ENCODE measurements at places on chromosomes 7 and 10.

- no peak for DNase-seq
These were observed 5.8 kb downstream of the UNCX start for GRCh38 chr7:1238450-1238882.

DNA sequence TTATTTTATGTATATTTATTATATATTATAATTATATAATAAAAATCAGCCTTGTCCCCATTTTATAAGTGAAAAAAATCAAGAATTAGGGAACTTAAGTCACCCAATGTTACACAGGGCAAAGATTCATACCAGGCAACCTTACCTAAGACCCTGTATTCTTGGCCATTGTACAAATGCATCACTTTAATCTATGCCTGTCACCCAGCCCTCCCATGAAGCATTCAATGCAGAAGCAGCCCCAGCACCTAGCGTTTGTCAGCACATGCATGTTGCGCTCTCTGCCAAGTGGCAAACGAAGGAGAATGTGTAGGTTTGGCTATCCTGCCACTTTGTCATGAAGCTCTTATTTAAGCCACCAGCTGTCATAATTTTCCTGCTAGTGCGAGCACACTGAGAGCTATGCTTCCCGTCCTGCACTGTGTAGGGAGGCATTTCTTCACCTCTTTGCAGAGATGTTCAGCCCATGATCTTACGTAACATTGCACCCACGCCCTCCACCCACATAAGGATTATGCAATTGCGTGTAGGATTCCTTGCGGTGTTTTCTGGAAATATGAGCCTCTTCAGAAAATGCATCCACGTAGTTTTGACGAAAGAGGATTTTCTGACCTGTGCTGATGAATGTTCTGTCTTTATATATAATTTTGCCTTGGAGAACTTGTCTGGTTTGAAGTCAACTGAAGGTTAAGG is 7.7 kb upstream of the COBL start:
- DNase-seq, result no peak

DNA sequence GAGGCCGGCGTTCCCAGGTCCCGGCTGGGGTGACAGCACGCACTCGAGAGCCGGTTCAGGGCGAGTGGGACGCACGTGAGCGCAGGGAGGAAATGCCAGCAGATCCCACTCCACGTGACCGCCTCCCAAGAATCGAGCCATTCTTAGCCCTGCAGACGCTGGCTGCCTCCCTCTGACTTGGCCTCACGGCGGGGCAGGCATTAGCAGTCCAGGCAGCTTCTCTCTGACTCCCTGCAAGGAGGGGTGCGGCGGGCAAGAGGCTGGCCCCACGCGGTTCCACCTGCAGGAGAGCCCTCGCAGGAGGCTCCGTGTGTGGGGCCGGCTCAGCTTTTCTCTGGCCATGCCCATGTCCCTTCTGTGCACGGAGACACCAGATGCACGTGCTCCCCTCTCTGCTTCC is 10.1 kb downstream of the GPR146 start:
- peak; percentile 44 for DNase-seq

DNA sequence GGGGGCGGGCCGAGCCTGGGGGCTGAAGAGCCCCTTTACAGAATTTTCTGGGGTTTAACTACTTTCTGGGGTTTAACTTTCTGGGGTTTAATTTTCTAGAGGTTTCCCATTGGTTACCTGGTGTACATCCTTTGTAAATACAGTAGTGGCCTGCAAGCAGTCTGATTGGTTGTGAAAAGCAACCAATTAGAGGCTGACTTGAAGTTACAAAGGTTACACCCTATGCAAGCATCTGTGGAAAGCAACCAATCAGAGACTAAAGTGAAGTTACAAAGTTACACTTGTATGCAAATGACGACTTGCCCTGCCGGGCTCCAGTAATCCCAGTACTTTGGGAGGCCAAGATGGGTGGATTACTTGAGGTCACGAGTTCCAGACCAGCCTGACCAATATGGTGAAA is 27.4 kb downstream of the GTF2I start:
- no peak for DNase-seq

GRCh38 chr7:20218279-20218678 is 1.1 kb upstream of the MACC1 start:
- peak; percentile 85 for DNase-seq

DNA sequence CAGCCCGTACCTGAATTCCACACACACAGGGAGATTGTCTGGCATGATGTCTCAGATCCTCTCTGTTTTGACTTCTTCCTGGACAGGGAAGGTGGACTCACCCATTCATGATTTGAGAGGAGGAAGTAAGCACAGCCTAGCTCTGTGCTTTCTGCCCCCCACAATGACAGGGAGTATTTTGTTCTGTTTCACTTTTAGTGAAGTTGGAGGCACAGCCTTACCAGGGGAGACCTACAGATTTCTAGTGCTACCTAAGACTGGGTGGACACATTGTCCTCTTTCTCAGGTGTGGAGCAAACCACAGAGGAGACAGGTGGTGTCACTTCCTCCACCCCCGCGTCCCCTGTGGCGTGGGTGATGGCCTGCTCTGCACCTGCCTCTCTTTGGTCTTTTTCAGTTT is 408.6 kb upstream of the PFKP start:
- no peak for DNase-seq

DNA sequence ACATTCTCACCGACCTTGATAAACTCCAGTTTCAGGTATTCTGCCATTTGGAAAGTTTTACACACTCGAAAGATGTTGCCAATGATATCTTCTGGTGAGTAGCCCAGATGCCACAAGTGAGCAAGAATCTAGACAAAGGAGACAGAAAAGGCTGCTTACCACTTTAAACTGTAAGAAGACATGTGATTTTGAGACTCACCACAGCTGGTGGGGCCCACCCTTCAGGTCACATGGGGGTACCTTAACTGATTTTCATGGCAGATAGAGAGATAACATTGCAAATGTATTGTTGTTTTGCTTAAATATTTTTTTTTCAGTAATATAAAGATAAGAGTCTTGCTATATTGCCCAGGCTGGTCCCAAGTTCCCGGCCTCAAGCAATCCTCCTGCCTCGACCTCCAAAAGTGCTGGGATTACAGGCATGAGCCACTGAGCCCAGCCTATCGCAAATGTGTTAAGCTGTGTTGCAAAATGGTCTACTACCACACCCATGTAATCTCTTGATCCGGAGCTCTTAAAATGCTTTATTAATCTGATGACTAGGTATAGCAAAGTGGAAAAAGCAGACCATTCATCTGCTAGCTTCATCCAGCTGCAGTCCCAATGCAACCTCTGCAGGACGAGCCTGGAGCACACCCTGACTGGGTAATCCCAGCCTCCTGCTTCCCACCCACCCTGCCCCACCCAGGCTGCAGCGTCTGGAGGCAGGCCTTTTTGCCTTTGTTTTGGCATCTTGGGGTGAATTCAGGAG is 18.5 kb downstream of the RFC2 start:
- no peak for DNase-seq

DNA sequence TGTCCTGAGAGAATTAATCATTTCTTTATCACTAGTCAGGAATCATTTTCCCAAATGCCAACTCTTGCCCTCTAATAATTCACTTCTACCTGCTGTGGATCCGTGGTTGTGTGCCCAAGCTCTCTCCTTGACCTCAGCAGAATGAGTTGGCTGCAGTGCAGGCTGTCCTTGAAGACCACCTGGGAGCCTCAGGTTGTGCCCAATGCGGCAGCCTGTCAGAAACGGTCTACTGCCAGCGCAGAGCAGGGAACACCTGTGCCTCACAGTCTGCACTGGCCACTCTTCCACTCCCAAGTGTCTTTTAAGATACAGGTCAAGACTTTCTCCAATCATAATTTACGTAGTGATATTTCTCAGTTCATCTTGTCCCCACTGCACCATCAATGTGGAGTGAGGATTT is 246.0 kb upstream of the PHF14 start:
- DNase-seq, result no peak

- DNase-seq, result no peak
These were observed 10.8 kb upstream of the IFRD1 start for GRCh38 chr7:112439476-112439875.

- no peak for DNase-seq
These were observed 1114.7 kb downstream of the CNTNAP2 start for GRCh38 chr7:147231275-147231674.

- DNase-seq, result peak; percentile 56
These were observed 67.3 kb downstream of the GLCCI1 start for GRCh38 chr7:8035647-8036518.

DNA sequence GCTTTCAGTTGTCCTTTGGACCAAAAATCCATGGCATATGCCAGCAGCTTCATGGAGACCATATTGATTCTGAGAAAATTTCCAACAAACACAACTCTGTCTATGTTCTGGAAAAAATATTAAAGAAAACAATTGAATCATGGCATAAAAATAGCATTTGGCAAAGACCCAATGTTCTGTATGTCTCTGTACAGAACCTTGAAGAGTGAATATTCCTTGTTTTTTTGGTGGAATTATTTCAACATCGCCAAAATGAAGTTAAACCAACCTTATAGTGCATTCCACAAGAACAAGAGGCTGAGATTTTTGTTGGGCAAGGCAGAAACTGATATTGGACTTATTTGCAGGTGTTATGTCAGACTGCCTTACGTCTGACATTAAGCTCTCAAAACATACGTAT is 53.3 kb upstream of the SLC16A12 start:
- DNase-seq, result no peak

GRCh38 chr10:59960751-59961150 is 54.4 kb upstream of the CCDC6 start:
- DNase-seq, result no peak

DNA sequence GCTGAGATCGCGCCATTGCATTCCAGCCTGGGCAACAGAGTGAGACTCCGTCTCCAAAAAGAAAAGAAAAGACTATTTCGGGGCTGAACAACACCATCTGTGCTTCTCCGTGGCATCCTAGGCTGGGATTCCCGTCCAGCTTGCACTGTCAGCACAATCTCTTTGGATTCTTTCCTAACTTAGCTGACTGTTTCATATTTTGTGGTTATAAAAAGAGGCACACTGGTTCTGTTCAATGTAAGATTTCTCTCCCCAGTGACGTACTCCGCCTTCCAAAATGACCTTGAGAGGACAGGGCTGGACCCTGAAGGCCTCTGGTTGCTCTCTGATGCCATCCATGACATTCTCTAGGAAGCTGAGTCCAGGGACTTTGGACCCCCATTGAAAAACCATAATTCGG is 8.8 kb downstream of the ZNHIT1 start:
- no peak for DNase-seq

- peak; percentile 73 for DNase-seq
These were observed 37.1 kb downstream of the AP3M1 start for GRCh38 chr10:74113546-74113945.

- no peak for DNase-seq
These were observed 2.9 kb downstream of the ADGRA1 start for GRCh38 chr10:133090654-133091053.

DNA sequence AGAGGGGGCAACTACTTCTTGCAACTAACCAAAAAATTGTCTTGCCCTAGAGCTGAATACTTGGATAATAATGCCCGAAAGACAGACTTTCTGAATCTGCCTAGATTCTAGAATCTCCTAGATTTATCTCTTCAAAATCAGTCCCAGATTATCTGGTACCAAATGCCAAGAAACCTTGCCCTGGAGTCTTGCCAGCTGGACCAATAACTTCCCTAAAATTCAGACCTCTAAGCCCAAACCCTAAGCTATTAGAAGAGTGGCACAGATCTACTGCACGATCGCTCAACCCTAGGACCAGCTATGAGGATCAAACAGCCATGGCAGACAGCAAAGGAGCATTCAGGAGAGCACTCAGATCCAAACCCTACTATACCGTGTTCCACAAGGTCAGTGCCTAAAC is 45.0 kb downstream of the ARMH3 start:
- no peak for DNase-seq

GRCh38 chr10:106872176-106872575 is 292.3 kb downstream of the SORCS1 start:
- no peak for DNase-seq

GRCh38 chr10:122859527-122859926 is 13.9 kb upstream of the CUZD1 start:
- DNase-seq, result no peak

DNA sequence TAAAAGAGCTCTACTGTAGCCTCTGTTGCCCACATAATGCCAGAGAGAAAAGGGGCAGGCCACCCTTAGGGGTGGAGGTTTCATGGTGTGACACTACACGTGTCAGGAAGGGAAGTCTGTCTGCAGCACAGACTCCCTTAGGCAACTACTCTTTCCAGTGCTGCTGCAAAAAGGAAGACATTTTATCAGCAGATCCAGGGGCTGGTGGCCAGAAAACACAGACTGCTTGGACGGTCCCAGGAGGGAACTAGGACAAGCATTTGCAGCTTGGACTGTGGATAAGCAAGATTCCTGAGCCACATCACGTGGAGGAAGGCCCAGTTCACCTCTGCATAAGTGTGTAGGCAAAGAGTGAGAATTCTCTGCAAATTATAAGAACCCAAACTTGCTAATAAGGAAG is 220.8 kb downstream of the FANK1 start:
- DNase-seq, result no peak

DNA sequence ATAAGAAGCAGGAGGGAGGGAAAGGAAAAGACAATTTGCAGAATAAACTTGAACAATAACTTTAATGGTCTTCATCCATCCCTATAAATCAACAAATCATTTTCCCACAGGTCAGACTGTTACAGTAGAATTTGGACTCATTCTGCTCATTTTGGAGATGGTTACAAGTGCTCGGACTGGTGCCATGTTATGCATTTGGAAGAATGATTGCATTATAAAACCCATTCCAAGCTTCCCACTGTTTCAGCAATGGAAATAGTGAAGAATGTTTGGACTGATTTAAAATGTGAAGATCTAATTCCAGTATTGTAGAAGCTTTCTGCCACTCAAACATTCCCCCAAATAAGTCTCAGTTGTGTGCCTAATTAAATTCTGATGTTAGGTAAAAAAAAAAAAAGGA is 99.7 kb upstream of the ZEB1 start:
- DNase-seq, result no peak

DNA sequence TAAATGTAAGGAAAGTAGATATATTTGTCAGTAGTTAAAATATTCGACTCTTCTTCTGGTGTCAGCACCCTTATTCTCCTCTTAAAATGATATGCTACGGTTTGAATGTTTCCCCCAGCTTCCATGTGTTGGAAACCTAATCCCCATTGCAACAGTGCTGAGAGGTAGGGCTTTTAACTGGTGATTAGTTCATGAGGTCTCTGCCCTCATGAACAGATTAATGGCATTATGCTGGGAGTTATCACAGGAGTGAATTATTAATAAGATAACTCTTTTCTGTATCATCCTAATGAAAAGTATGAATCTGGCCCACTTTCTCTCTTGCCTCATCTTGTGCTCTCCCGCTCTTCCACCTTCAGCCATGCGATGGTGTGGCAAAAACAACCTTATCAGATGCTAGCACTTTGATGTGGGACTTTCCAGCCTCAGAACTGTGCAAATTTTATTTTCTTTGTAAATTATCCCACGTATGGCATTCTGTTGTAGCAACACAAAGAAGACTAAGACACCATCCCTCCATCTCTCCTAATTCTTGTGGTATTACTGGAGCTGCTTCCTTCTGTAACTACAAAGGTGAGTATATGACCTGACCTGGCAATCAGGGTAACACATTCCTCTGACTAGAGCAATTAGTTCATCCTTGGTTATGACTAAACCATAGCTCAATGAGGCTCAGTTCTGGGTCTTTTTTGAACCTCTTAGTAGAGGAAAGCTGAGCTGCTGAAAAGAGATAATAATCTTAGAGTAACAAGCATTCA is 171.1 kb upstream of the TMEM196 start:
- DNase-seq, result peak; percentile 81
